ENCODE measurements at places on chromosomes 2 and 18.

- DNase-seq, result no peak
These were observed 26.0 kb upstream of the FOSL2 start for GRCh38 chr2:28366496-28367282.

- DNase-seq, result no peak
These were observed 218.7 kb downstream of the RBM43 start for GRCh38 chr2:151042964-151043363.

DNA sequence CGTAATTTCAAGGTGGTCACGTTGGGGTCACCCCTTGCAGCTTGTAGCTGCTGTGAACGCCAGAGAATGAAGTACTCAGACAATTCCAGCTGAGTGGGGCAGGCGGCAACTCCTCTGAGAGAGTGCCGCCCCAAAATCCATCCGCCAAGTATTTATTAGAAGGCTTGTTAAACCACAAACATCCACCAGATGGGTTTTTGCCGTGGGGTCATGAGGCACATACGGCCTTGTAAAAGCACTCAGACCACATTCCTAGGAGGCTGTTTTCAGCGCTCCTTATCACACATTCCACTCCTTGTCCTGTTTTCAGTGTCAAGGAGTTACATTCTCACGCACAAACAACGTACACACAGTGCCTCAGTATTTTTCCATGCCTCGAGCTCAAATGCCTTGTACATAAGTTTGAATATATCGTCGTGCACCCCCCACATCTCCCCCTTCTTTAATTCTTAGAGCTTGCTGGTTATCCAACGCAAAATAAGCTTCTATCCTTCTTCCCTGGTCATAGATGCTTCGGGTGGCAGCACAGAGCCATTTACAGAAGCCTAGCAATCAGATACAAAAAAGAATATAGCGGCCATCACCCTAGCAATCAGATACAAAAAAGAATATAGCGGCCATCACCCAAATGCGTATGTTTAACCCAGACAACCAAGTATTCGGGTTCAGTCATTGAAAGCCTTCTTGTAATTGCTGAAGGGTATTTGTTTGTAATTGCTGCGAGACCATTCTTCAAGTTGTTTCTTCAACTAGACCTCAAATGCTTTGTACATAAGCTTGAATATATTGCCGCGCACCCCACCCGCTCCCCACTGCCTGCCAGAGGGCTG lies 7.3 kb downstream of the ALPP start:
- DNase-seq, result no peak

DNA sequence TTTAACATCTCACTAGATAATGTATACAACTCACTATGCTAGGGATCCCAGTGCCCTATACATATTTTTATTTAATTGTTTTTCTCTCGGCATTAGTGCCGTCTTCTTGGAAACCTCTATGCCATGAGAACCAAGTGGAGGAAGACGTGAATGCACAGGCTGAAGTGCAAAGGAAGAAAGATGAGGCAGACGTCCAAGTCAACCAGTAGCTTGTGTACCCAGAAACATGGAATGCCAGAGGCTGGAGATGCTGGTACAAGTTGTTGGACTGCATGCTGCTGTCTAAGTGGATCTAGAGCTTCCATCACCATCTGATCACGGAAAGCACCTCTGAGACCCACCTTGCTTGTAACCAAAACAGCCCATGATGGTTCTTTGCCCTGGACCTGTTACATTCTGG lies 12.5 kb upstream of the GEMIN6 start:
- DNase-seq, result no peak

DNA sequence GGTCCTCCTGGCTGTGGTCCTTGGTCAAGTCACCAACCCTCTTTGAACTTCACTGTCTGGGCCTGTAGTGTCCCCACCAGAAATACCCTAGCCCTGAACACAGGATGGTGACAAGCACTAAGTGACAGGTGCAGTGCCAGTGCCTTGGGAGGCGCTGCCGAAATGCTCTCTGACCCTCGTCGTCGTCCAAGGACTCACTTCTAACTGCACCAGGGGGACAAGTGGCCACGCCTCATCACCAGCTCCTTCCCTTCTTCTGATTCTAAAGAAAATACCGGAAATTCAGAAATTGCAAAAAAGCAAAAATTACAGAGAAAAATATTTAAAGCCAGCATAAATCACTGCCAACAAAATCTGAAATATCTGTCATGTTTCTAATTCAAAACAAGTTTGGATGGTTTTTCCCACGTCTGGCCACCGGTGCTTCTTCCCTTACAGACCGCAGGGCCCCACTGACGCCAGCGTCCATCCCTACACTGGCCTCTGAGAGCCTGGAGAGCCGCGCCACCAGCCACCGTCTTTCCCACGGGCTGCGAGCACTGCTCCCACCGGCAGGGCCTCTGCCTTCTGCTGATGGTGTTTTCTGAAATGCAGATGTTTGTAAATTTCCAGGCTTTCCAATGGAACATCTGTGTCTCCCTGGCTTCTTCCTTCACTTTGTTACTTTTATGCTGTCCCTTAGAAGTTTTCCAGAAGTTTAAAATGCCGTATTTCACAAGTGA lies 37.4 kb upstream of the GPC1 start:
- no peak for DNase-seq

DNA sequence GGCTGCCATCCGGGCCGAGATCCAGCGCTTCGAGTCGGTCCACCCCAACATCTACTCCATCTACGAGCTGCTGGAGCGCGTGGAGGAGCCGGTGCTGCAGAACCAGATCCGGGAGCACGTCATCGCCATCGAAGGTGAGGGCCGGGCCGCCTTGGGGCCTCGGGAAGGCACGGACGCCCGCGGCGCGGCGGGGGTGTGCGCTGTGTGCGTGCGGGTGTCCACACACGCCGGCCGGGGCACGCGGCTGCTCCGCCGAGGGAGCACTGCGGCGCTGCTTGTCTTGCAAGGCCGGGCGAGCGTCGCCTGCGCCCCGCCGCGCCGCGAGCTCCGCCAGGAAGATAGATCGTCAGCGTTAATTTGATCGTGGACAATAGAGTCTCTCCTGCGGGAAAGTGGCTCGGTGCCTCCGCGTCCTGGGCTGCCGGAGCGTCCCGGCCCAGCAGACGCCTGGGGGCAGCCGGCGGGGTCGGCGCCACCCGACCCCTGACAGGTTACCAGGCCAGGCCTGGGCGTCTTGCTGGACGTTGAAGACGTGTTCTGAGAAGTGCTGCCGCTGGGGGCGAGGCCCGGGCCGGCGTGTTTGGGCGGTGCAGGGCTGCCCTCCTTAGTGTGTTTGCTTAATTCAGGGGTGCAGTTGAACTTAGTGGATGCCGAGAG lies 1.0 kb downstream of the AGAP1 start:
- no peak for DNase-seq

GRCh38 chr2:98467082-98467536 lies 22.5 kb downstream of the INPP4A start:
- no peak for DNase-seq

GRCh38 chr2:217186152-217186551 lies 326.3 kb upstream of the TNP1 start:
- DNase-seq, result no peak

DNA sequence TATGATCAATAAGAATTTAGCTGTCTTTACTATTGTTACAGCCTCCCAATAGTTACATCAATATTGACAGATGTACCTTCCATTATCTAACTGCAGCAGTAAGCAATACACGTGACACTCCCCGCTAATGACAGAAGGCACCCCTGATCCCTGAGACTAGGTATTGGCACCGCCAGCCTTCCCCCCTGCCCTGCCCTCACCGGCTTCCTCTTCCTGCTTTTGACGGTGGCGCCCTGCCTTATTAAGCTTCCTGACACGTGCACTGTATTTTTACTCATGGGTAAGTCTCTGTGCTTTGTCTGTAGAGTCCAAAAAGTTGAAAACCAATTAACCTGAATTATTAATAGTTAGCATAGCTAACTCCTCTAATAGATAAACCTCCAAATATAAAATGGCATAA lies 223.5 kb downstream of the EIPR1 start:
- DNase-seq, result no peak

- no peak for DNase-seq
These were observed 108.2 kb upstream of the CXCR4 start for GRCh38 chr2:136225950-136226835.

DNA sequence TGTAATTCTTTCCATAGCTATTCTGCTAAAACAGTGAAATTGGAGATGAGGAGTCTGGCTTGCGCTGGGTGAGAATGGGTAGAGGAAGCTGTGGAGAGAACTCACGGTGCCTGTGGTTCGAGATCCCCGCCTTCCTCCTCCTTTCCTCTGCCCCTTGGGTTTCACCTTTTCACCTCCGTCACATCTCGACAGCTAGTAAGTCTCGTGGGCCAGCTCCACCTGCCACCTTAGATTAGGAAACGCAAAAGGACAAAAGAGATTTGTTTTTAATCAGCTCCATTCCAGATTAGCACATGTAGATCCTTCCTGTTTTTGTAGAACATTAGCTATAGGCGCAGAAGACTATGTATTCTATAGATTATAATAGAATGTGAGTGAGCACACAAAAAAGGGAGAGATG lies 20.6 kb downstream of the TRIB2 start:
- DNase-seq, result no peak

DNA sequence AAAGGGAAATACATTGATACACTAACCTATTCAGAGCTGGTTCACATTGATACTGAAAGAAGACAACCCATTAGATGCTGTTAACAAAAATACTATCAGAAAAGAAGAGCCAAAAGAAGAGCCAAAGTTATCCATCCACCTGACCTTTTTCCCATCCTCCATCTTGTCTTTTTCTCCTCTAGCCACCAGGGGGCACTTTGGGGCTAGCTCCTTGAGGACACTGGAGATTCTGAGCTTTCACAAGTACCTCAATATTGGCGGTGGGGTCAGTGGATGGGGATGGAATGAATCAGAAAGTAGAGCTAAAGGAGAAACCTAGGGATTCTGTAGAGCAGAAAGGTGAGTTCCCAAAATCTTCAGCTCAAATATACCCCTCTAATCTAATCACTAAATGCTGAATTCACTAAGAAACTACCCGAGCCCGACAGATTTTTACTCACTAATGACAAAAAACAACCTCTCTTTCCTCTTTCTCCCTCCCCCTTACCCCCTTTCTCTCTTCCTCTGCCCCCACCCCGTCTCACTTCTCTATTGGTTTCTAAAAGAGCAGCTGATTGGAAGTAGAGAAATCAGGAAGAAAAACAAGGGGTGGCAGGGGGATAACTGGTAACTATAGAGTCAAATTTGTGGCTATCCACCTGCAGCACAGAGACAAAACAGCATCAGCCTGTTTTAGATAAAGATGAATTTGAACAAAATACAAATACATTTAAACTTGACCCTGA lies 203.3 kb downstream of the TCF4 start:
- DNase-seq, result peak; percentile 19

DNA sequence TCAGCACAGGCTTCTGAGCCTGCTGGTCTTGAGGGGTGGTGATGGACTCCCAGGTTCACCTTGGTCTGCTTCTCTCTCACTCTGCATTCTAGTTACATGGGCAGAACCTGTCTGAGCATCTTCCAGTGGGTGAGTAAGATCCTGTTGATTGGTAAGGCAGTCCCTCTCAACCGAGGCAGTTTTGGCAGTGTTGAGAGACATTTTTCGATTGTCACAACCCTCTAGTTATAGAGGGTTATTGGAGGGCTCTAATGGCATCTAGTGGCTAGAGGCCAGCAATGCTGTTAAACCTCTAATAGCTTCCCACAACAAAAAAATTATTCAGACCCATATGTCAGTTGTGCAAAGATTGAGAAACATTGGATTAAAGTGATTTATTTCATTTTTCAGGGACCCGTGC lies 9.3 kb upstream of the MGAT5 start:
- no peak for DNase-seq

DNA sequence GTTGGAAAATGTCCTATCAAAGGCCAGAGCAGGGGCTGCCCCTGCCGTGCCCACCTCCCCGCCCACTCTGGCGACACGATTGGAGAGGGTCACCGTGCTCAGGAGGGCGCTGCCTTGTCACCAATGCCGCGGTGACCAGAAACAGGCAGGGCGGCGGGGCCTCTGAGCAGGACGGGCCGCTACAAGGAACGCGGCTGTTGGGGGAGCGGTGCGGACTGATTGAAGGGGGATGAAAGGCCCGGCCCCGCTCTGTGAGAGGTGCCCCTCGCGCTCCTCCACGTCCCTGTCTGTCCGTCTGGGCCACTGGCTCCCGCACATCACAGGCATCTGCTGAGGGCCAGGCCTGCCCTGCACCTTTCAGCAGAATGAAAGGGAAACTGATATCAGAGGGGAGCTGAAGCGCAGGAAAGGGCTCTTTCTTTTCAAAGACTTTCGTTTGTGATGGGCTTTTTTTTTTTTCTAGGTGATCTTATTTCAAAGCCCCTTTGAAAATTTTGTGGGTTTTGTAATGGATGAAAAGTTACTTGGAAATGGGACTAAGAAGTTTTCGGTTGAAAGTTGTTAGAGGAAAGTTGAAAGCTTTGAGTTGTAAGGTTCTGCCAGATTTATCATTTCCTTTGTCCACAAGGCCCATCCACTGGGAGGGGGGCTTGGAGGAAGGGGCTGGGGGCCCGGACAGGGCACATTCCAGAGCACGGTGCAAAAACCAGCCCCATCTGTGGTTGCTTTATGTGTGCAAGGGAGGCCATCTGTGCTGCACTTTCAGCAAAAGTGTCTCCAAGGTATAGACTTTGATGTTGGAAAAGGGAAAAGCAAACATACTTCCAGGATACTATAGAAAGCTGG lies 244.2 kb downstream of the KLHL29 start:
- DNase-seq, result no peak

DNA sequence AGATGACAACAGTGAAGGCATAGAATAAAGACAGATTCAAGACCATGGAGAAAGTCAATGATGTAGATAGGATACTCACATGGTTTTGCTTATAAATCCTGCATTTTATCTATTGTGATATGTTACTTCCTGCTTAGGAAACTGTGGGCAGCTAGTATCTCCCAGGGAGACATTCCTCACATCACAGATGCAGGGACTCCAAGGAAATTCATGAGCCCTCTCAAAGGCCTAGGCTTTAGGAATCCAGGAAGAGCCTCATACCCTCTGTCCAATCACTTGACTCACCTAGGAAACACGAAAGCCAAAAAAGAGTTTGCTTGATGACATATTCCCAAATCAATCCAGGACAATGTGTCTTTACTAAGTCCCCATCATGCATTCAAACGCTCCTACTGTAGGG lies 247.8 kb upstream of the KLHL29 start:
- DNase-seq, result no peak

- DNase-seq, result no peak
These were observed 8.9 kb downstream of the PDCL3 start for GRCh38 chr2:100571668-100572067.

- DNase-seq, result no peak
These were observed 61.2 kb downstream of the MOGAT1 start for GRCh38 chr2:222732489-222733178.

DNA sequence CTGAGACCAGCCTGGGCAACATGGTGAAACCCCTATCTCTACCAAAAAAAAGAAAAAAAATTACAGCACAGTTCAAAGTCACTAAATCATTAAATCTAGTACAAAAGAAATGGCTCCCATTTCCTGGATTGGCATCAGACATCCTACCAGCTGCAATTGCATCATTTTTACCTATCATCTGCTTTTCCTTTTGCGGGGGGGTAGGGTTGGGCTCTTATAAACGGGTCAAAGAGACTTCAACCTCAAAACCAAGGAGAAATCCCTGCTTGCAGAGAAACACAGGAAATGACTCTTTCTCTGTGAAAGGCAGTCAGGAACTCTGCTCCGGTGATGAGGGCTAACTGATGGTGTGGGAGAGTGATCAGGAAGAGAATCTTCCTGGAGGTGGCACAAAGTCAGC lies 45.3 kb upstream of the RFX8 start:
- no peak for DNase-seq
